ENCODE measurements at places on chromosomes 12 and 14.

- DNase-seq, result no peak
Measured at GRCh38 chr14:55782166-55782565, 202.2 kb downstream of the KTN1 start.

DNA sequence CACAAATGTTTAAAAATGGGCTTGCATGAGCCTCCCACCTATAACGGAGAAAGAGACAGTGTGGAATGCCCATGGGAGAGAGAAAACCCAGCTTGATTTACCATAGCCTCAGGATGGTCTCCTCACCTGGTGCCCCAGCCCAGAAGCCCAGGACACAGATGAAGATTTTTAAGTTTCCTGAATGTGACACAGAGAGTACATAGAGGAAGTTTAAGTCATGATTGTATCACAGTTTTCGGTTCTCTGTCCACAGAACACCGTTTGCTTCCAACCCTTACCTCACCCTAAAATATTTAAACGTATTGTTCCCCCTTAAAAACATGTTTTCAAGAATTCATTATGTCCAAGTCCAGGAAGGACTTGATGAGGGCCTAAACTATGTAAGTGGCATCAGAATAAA, 56.2 kb downstream of the NELL2 start:
- no peak for DNase-seq

DNA sequence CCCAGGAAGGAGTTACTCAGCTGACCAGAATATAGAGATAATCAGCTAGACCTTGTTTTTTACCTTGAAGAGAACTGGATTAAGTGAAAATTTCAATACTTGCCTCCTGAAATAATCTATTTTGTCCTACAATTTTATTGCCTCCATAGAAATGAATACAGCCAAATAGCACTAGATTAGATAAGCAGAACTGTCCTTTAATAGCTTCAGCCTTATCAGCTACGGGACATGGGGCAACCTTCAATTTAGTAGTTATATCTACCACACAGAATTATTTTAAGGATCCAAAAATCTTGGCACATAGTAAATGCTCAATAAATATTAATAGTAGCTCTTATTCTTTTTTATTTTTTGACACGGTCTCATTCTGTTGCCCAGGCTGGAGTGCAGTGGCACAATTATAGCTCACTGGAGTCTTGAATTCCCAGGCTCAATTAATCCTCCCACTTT, 67.2 kb upstream of the PLEKHG3 start:
- no peak for DNase-seq

GRCh38 chr12:50640321-50640939, 123.5 kb upstream of the ATF1 start:
- DNase-seq, result no peak

DNA sequence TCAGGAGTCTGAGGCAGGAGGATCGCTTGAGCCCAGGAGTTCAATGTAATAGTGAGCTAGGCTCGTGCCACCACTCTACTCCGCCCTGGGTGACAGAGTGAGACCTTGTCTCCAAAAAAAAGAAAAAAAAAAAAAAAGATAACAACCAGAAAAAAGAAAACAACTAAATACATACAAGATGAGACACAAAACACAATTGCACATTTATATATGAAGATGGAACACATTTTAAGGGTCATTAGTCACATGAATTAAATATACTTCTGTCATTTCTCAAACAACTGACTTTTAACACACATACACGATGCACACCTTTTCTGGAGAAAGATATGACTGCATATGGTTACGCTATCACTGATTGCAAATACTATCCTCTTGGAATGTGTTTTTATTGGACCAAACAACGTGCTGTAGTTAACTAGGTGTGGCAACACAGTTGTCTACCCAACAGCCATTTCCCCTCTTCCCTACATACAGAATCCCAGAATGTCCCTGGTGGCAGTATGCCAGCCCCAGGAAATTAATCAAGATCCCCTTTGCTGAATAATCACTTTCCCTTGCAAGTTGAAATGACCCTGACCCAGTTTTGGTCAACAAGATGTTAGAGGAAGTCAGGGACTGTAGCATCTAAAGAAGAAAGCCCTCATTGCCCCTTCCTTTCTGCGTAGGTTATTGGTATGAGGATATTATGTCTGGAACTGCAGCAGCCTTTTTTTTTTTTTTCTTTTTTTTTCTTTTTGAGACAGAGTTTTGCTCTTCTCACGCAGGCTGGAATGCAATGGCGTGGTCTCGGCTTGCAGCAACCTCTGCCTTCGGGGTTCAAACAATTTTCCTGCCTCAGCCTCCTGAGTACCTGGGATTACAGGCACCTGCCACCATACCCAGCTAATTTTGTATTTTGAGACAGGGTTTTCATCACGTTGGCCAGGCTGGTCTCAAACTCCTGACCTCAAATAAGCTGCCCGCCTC, 5.6 kb upstream of the MYL6B start:
- DNase-seq, result no peak

- DNase-seq, result no peak
Measured at GRCh38 chr14:102951034-102951433, 28.6 kb downstream of the AMN start.

GRCh38 chr14:87522575-87522974, 470.4 kb downstream of the GALC start:
- peak; percentile 33 for DNase-seq

DNA sequence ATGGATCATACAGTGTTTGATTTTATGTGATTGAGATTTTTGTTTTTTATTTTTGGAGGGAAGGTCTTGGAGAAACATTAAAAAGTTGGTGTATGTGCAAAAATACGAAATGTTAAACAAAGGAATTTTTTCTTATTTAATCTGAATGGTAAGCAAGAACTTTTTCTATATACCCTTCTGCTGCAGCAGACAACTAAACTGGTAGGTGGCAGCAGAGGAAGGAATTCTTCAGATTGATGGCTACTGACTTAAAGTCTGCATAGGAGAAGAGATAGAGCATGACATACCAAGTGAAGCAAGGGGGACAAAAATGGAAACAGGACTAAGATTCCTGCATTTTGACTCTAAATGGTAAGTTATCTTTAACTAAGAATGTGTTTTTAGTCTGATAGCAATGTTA, 42.0 kb upstream of the A2ML1 start:
- peak; percentile 27 for DNase-seq
